ENCODE measurements at places on chromosomes 16 and 17.

DNA sequence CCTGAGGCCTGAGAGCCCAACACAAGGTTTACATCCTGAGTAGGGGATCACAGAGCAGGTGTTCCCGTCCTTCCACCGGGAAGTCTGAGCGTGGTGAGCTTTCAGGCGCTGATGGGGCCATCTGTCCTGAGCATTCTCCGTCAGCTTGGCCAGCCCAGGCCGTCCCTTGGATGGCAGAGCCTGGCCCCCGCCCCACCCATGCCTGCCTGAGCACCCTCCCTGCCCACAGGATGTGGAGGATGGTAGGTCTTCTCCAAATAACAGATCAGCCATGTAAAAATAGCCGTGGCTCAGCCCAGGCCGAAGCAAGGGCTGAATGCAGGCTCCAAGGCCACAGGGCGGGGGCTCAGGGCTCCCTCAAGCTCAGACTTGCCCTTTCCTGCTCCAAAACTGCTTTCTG lies 20.2 kb downstream of the SPNS2 start:
- DNase-seq: no peak

GRCh38 chr16:28504707-28505404 lies 1.8 kb downstream of the IL27 start:
- no peak for DNase-seq

- no peak for DNase-seq
These were observed 730.2 kb upstream of the RBFOX1 start for GRCh38 chr16:6602405-6602804.

GRCh38 chr16:27181019-27181790 lies 22.1 kb upstream of the KDM8 start:
- no peak for DNase-seq

DNA sequence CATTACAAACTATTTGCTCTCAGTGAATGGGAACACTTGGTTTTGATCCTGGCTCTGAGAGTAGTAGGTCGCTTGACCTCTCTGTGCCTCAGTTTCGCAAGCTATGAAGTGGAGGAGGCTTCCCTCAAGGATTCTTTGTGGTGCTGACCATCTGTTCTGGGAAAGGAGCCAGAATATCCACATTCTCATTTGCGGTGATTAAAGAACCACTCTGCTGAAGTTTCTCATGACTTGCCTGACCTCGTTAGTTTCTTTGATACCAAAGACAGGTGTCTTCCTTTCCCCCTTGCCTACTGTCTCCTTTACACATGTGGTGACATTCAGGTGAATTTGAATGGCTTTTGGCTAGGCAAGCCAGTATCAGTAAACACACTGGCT lies 116.0 kb downstream of the SNX29 start:
- no peak for DNase-seq

DNA sequence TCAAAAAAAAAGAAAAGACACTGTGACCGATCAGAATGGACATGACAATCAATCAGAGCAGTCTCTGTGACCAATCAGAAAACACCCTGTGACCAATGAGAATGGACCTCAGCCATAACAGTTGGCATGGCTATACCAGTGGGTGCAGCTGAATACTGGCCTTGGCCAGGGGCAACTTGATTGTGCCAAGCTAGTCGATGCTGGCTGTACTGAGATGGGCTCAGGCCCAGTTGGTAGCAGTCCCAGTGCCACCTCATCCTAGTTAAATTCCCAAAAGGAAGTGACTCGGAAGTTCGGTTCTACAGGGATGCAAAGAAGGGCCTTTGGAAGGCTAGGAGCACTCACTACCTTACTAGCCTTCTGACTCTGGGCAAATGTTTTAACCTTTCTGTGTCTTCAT lies 37.2 kb upstream of the BCO1 start:
- DNase-seq: no peak
